T follicular helper cell (primary cell): ENCODE measurements at places on chromosomes 1 and 21.

DNA sequence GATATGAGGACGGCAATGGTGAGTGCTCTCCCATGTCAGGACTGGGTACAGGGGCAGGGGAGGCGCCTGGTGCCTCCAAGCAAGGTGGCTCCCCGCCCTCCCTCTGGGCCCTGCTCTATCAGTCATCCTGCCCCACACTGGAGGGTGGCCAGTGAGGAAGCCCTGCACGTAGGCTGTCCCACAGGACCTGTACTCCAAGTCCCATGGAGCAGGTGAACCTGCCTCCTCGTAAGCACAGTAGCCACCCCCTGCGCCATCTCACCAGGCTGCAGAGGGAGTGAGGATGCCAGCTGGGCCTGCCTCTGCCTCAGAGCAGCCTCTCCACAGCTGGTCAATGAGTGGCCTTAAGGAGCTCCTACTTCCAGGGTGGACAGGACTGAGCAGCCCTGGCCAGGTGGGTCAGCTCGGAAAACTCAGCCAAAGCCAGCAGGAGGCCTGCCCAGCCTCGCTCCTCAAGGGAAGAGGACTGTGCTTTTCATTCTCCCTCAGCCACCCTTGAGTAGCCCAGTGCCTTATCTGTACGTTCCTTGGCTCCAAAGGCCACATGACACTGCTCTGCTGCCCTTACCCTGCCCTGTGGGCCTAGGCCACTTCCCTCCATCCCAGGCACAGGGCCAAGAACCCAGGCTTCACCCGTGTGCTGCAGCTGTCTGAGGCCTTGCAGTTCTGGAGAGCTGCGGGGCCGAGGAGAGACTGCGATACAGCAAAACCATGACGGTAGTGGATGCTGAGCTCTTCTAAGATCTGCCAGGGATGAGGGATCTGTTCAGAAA, 39.6 kb downstream of the SLC45A1 start:
- DNase-seq = no peak

- DNase-seq = no peak
Observed at GRCh38 chr1:86861424-86861823, 52.5 kb downstream of the SELENOF start.

GRCh38 chr1:231055271-231055670, 15.2 kb upstream of the FAM89A start:
- no peak for DNase-seq

DNA sequence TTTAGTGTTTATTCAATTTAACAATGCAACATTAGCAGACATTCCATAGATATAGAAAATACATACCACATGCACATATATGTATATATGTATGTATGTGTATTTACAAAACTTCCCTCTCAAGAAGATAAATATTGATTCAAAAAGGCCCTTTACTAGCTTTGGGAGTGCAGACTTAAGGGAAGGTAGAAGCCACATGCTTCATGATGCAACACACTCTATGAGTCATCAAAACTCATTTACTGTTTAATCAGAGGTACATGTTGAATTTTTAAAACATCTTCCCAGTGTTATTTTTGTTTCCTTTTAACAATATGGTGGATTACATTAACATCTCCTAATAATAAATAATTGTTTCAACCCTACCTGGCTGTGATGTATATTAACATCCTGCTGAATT, 61.4 kb upstream of the KIRREL1 start:
- DNase-seq = no peak

- no peak for DNase-seq
Observed at GRCh38 chr1:1758692-1759455, 19.4 kb downstream of the NADK start.

DNA sequence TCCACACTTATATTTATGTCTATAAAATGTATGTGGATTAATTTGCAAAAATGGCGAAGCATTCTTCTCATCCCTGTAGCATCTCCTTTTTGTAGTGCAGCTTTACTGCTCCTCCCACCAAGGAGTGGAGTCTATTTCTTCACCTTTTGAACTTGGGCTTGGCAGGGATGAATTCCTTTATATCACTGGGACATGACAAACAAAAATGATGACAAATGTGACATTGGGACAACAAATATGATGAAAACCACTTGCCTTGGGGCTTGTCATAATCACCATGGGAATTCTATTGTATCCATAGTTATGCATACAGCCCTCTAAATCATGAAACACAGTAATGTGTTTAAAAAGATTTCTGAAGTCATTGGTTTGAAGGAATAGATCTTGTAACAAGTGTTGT, 155.0 kb downstream of the TNFSF18 start:
- no peak for DNase-seq

DNA sequence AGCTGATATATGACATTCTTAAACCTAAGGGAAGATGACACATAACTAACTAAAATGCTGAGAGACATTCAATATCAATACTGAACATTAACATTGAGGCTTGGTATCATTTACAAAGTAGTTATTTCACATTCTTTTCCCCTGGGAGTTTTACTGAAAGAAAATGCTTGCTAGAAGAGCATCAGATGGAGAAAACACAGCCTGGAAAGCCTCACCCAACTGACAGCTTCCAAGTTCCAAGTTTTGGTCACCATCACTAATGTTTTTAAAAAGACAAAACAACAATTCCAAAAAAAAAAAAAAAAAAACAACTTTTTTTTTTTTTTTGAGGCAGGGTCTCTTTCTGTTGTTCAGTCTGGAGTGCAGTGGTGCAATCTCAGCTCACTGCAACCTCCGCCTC, 80.6 kb downstream of the DSCAM start:
- DNase-seq = no peak

GRCh38 chr1:235093696-235094592, 34.7 kb downstream of the TOMM20 start:
- peak; percentile 76 for DNase-seq

- no peak for DNase-seq
Observed at GRCh38 chr1:68307378-68307787, 75.1 kb upstream of the WLS start.

DNA sequence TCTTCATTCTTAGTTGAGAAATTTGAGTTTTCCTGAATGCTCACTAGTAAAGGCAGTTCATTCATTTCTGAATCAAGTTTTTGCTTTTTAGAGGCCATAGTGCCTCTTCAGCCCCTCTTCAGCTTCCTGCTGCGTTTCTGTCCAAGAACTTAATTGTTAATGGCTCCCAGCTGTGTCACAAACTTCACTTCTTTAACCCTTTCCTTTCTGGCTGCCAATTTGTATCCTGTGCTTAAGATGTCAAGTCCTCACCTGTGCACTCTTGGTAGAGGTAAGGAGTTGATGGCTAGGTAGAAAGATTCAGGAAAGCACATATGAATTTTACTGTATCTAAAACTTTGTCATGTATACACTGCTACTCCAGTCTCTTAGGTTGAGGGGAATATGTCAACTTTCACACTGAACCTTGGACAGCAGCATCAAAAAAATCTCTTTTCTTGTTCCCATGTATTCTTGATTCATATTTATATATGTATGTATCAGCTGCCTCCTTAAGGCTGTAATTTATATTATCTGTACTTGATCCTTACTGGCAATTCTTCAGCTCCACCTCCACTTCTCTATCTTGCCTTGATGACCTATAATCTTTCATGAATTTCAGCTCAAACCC, 612.8 kb downstream of the LMO4 start:
- no peak for DNase-seq

DNA sequence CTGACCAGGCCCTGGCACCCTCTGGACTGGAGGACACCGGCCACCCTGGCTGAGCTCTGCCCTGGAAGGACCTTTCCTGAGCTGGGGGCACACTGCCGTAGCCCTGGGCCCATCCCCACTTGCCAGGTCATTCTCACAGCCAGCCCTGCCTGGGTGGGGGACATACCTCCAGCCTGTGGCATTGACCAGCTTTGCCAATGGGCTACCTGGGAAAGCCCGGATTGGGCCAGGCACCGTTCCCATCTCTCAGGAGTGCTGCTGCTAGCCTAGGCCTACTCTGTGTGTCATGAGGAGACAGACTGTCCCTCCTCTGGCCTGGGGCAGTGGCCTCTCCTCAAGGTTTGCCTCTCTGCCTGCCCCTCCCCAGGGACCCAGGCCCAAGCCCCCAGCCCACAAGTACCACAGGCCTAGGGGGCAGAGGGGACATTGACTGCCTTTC, 40.0 kb downstream of the COQ8A start:
- DNase-seq = no peak

- DNase-seq = peak; percentile 28
Observed at GRCh38 chr1:158117854-158118704, 62.6 kb upstream of the CD1D start.

GRCh38 chr1:12138196-12139168, 28.3 kb upstream of the TNFRSF1B start:
- no peak for DNase-seq

- DNase-seq = no peak
Observed at GRCh38 chr1:26010825-26011224, 10.8 kb upstream of the EXTL1 start.

DNA sequence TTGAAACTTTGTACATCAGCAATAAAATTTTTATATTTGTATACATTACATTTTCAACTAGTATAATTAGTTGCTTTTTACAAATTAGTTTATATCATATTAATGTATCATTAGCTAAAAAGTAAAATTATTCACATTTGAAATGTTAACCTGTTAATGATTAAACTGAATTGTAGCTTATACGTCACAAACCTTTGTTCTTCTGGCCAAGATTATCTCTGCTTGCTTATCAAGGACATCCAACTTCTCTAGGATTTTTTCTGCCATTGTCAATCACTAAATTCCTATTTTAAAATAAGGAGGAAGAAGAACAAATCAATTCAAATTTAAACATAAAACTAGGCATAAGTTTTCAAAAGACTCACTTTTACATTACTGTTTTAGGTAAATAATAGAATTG, 7.8 kb downstream of the C1orf141 start:
- no peak for DNase-seq

DNA sequence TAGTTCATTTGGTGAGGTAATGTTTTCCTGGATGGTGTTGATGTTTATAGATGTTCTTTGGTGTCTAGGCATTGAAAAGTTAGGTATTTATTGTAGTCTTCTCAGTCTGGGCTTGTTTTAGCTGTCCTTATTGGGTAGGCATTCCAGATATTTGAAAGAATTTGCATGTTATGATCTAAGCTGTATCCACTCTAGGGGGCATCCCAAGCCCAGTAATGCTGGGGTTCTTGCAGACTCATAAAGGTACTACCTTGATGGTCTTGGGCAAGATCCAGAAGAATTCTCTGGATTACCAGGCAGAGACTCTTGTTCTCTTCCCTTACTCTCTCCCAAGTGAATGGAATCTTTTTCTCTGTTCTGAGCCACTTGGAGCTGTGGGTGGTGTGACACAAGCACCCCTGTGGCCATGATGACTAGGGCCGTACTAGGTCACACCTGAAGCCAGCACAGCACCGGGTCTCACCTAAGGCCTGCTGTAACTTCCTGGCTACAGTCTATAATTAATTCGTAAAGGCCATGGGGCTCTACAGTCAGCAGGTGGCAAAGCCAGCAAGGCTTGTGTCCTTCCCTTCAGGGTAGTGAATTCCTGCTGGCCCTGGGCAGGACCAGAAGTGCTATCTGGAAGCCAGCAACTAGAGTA, 74.8 kb upstream of the PDE4B start:
- DNase-seq = no peak

DNA sequence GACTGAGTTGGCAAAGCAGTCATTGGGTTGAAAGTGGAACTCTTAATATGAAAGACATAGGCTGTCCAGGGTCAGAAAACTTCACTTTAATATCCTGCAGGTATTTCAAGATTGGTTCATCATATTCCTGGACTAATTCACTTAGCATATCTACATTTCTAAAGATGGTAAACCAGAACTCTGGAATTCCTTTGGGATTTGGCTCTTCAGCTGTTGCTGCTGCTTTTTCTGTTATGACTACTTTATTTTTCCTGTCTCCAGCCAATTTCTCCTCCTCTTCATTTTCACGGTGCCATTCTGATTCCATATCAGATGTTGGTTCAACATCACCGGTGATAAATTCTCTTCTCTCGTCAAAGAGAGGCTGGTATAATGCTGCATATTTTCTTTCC, 37.4 kb downstream of the CD58 start:
- DNase-seq = no peak

GRCh38 chr1:192153276-192153675, 5.0 kb upstream of the RGS18 start:
- no peak for DNase-seq

DNA sequence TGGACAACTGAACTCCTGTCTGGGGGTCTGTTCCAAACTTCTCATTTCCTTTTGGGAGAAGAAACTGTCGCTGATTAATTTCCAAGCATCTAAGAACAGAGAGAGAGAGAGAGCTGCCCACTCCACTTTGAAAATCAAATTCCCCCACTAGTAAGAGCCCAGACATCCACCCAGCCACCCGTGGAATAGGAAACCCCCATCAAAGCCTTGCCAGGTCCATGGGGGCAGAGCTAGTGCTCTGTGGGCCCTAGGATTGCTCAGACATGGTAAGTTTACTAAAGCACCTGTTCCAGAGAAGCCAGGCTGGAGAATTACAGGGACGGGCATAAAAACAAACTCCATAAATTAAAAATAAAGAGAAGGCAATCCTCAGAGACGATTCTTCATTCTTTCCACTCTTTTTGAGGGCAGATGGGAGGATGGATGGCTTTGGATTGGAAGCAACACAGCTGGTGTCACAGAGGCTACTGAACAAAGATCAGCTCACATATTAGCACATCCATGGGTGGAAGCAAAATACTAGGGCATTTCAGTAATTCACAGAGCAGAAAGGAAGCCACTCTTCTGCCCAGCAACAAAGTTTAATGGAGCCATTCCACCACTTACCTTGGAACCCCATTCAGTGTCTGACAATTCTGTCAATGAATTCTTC, 103.9 kb downstream of the COLGALT2 start:
- no peak for DNase-seq

- DNase-seq = no peak
Observed at GRCh38 chr1:226097866-226098625, 35.5 kb downstream of the H3-3A start.

DNA sequence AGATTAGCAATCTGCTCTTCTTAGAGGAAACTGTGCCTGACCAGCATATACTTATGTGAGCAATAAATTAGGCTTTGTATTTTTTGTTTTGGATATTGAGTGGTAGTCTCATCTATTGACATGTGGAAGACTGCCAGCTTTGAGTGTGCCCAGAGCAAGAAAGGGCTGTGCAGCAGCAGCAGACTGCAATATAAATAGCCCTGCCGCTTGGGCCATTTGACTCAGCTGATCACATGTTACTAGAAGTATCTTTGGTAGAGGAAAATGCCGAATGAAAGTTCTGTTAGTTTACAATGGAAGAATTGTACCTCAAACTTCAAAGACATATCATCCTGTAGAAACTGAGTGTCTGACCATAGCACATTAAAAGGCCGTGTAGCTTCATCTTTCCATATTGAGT, 9.1 kb upstream of the PSMB2 start:
- DNase-seq = no peak
